Kidney tubule cell (primary cell): ENCODE measurements at places on chromosomes 1 and 21.

DNA sequence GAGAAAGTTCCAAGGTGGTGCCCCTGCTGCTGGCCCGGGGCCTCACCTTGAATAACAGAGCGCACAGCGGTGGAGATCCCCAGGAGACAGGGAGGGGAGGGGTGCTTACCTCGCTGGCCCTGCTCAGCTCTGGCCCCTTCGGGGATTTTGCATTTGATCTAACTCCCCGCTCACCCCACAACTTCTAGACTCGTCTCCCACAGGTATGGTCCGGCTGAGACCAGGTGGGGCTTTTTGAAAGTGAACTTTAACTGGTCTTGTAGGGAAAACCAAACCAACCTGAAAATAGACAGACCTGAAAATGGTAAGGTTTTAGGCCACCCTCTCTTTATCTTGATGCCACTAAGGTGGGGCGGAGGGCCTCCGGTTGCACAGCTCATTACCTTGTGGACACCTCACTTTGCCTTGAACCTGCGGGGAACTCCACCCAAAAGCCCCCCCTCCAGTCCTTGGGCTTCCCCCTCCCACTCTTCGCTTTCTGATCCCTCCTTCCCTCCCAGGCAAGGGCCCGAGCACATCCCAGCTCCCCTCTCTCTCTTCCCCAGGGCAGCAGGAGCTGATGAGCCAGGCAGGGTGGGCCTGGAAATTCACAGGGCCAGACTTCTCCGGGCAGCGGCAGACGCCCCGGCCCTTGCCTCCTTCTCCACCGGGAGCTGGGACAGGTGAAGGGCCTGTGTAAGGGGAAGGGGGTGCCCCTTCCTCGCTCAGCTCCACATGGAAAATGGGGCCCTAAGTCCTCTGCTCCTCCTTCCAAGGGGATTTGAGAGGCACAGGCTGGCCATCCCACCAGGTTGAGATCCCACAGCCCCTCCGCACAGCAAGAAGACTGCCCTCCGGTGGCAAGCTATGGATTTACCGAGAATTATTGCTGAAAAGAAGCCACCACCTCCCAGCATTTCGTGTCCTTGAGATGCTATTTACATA lies 16.1 kb downstream of the TNFRSF8 start:
- peak; percentile 39 for DNase-seq

DNA sequence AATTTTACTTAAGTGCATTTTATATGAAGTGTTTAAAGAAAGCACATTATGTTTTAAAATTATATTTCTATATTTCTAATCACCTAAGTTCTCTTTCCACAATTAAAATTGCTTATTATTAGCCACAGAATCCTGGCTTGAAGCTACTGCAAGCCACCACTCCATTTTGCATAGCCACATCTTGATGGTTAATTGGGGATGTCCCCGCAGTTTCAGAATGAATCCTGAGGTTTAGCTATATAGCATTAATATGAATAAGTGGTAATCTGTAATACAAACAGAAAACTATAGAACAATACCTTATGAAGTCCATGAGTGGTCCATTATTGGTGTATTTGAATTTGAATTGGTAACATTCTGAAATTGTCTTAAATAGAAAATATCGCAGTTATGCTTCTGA lies 11.6 kb upstream of the GOLPH3L start:
- no peak for DNase-seq

DNA sequence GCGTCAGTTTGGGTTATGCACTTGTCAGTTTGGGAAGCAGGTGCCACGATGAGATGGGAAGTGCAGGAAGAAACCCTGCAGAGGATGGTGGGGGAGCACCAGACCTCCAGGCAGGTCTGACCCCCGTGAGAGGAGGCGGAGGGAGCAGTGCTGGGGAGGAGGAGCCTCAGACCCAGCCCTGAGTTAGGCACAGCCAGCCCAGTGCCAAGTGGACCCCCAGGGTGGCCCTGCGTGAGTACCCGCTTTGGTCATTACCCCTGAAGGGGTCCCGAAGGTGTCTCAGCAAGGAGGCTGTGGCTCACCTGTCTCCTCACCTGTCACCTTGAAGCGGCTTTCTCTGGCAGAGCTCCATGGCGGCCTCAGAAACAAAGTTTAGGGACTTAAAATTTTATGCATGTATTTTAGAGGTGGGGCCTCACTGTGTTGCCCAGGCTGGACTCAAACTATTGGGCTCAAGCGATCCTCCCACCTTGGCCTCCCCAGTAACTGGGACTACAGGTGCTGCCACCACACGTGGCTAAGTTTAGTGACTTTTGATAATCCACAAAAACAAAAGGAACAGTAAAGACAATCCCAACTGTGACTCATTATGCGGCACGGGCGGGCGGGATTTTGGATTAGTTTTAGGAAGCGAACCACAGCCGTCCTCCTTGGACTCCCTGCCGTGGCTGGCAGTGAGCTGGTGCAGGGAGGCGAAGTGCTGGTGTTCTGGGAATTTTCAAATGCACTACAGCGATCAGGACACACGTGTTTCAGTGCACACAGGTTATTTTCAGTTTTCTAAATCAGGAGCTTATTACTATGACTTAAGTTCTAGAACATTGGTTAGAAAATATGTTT lies 4.7 kb downstream of the AGPAT3 start:
- DNase-seq, result no peak

- DNase-seq, result peak; percentile 42
Measured at GRCh38 chr1:57131701-57132394, 166.0 kb upstream of the C8B start.

GRCh38 chr1:56904663-56905397 lies 50.2 kb downstream of the C8A start:
- no peak for DNase-seq

- peak; percentile 86 for DNase-seq
Measured at GRCh38 chr1:168408884-168409283, 128.2 kb downstream of the TBX19 start.

- DNase-seq, result no peak
Measured at GRCh38 chr1:236853921-236854604, 59.0 kb downstream of the MTR start.

GRCh38 chr1:111446546-111446945 lies 2.5 kb downstream of the WDR77 start:
- no peak for DNase-seq

DNA sequence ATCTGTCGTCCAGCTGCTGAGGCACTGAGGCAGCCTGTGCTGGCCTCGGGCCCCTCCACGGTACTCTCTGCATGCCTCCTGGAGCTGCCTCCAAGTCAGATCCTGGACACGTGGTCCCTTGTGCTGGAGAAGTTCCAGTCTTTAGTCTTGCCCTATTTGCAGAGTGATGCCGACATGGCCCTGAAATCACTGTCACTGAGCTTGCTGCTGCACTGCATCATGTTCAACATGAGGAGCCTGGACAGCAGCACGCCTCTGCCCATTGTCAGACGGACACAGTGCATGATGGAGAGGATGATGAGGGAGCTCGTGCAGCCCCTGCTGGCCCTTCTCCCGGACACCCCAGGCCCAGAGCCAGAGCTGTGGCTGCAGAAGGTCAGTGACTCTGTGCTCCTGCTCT lies 10.0 kb downstream of the URB2 start:
- DNase-seq, result no peak

- peak; percentile 68 for DNase-seq
Measured at GRCh38 chr1:111204201-111204982, 3.9 kb upstream of the DENND2D start.

DNA sequence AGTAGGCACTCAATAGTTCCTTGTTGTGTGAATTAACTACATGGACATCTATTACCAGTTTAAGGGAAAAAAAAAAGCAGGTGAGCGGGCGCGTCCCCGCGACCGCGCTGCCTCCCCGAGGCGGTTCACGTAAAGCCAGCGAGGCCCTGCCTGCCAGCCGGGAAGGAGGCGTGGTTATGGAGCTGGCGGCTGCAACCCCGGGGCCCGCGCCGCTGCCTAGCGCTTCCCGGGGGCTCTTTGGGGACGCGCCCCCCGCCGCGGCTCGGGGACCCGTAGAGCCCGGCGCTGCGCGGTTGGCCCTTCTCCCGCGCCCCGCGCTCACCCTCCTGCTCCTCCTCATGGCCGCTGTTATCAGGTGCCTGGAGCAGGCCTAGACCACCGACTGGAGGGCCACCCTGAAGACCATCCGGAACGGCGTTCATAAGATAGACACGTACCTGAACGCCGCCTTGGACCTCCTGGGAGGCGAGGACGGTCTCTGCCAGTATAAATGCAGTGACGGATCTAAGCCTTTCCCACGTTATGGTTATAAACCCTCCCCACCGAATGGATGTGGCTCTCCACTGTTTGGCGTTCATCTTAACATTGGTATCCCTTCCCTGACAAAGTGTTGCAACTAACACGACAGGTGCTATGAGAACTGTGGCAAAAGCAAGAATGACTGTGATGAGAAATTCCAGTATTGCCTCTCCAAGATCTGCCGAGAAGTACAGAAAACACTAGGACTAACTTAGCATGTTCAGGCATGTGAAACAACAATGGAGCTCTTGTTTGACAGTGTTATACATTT lies 2.6 kb upstream of the CC2D1B start:
- peak; percentile 68 for DNase-seq

- no peak for DNase-seq
Measured at GRCh38 chr1:6198646-6199297, 623 bp downstream of the RPL22 start.

DNA sequence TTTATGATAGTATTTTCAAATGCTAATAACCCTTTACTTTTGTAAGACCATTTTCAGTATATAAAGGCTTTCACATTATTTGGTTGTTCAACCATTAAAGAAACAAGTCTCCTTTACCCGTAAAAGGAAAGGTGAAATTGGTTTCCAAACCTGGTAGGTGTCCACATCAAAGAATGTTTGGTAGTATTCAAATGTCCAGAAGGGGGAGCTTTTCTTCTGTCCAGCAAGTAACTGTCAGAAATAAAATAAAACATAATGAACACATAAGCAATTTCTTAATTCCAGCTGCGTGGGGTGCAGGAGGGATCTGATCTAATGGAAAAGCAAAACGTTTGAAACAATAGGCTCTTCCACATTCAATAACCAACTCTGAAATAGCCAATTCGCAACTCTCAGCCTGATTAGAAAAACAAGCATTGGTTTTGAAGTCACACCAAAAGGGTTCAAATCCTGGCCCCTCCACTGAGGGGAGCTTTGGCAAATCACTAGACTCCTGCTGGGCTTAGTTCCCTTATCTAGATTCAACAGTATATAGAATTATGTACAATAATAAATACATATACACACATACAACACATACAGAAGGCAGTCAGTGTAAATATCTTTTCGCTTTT lies 11.0 kb downstream of the YIPF1 start:
- DNase-seq, result peak; percentile 62

DNA sequence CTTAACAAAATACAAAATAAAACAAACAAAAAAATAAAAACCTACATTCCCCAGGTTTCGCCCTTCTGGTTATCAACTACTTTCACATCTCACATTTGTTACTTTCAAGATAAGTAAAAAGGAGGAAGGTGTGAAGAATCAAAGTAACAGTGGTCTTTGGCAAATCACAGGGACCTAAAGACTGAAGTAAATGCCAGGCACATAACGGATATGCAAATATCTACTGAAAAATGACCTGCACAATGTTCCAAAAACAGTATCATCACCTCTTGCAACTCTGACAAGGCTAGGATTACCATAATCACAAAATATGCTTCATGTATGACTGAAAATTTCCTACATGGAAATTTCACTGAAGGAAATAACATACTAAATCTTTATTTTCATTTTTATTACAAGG lies 29.3 kb downstream of the COP1 start:
- DNase-seq, result no peak

- peak; percentile 89 for DNase-seq
Measured at GRCh38 chr1:35557118-35557610, at the start of gene KIAA0319L. Gene KIAA0319L (minus strand): TSS chr1:35557403. CDS start chr1:35554491, 2,912 bp downstream.

DNA sequence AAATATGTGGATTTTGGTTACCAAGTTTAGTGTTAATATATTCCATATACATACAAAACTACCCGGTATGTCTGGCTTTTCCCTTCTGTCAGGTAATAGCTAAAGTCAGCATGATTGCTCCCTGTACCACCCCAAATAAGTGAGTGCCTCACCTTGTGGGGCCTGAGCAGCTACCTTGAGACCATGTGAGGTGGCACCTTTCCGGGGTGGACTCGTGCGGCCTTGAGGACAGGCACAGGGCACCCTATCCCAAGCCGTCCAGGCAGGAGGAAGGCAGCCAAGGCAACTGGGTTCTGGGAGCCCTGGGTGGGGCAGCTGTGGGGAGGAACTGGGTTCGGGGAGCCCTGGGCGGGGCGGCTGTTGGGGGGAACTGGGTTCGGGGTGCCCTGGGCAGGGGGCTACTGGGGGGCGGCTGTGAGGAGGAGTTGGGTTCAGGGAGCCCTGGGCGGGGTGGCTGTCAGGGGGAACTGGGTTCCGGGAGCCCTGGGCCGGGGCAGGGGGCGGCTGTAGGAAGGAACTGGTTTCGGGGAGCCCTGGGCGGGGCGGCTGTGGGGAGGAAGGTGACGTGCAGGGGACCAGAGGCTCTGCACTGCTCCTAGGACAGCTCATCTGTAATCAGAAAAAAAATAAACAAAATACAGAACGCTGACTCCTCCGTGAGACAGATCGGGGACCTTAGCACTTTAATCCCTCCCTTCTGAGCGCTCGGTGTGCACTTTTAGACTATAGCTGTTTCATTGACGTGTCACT lies 63.3 kb downstream of the POFUT2 start:
- no peak for DNase-seq
